ENCODE measurements at places on chromosomes 7 and 10.

DNA sequence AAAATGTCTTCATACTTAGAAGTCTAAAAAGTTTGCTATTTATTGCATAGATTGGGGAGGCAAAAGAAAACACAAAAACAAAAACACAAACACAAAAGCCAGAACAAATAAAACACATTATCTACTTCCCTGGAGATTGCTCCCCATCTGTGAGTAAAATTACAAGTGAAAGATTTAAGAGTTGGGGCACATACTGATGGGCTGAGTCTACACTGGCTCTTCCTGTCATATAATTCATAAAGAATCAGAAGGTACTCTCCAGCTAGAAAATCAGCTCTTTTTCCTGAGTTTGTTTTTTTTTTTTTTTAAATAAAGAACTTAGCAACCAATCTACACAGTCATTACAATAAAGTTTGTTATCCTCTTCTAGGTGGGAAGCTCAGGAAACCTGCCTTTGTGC is 192.4 kb upstream of the LRRN3 start:
- no peak for DNase-seq

DNA sequence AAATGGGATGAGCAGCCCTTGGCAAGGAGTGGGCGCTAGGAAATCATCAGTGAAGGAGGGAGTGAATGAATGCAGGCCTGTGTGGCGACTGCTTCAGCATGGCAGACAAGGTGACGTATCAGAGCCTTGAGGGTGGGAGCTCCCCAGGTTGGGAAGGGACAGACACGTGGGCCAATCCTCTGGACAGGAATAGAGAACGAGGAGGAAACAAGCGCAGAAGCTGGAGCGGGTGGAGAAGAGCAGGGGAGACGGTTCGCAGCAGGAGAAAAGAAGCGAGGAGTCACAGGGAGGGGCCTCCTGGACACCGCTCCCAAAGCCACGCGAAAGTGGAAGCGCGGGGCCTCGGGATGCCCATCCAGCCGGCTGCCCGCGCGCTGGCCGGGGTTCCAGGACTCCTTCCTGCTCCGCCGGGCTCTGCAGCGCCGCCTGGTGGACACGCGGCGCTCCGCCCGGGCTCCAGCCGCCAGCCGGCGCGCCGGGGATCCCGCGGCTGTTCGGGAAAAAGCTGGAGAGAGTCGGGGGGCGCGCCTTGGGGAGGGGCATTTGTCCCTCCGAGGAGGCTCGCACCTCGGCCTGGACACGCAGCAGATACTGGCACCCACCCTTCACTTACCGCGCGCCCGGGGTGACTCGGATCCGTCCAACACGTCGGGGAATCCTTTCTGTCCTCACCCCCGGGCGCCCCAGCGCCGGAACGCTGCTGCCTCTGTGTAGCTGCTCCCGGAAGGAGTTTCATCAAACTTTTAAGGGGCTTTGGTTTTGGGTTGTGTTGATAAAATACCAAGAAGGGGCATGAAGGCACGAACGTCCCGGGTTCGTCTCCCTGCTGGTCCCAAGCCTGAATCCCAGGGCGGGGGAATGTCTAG is 6.3 kb downstream of the ZNF503 start:
- DNase-seq = no peak

GRCh38 chr10:104577861-104578521 is 63.1 kb upstream of the SORCS3 start:
- no peak for DNase-seq

DNA sequence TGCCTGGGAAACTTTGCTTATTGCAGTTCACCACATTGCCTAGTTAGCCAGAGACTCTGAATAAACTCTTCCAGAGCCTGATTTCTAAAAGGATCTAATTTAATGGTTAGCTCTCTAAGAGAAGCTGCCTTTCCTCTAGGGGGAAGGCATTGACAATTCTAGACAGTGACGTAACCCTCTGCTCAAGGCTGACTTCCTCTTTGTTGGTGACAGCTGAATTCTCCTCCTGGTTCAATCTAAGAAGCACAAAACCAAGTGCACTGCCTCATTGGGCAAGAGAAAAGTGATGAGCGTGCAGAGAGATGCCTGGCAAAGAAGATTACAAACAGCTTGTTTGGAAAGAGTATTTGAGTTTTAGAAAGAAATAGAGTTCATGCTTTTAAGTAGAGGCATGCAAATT is 102.7 kb downstream of the MACC1 start:
- no peak for DNase-seq

DNA sequence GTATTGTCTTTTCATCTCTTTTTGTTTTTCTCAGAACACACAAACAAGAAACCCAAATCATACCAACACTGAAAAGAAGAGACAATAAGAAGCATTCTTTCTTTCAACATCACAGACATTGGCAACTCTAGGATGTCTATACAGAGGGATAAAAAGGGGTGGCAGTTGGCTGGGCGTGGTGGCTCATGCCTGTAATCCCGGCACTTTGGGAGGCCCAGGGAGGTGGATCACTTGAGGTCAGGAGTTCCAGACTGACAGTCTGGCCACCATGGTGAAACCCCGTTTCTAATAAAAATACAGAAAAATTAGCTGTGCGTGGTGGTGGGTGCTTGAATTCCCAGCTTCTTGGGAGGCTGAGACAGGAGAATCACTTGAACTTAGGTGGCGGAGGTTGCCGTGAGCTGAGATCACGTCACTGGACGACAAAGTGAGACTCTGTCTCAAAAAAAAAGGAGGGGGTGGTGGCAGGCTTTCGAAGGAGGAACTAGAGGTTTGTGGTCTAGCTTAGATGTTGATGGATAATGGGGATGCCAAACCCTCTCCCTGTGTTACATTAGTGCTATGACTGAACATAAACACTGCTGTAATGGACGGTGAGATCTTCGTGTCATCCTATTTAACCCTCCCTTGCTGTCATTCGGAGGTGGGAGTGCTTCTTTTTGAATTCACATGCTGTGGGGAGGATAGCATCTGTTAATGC is 9.4 kb downstream of the CNNM2 start:
- DNase-seq = no peak

DNA sequence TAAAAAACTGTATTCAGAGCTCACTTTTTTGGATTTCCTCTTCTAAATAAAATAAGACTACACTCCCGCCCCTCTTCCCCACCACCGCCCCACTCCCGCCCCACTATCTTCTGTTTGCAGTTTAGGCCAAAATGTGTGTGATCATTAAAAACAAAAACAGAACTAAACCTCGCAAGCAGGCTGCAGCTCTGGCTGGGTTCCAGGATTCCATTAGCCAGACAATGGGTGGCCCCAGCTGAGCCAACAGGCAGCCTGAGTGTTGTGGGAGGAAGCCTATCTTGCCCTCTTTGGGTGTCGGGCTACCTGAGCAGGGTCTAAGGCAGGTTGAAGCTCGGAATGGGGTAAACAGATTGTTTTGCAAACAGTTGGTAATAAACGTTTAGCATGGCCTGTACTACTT is 41.7 kb downstream of the ARL4A start:
- DNase-seq = no peak

DNA sequence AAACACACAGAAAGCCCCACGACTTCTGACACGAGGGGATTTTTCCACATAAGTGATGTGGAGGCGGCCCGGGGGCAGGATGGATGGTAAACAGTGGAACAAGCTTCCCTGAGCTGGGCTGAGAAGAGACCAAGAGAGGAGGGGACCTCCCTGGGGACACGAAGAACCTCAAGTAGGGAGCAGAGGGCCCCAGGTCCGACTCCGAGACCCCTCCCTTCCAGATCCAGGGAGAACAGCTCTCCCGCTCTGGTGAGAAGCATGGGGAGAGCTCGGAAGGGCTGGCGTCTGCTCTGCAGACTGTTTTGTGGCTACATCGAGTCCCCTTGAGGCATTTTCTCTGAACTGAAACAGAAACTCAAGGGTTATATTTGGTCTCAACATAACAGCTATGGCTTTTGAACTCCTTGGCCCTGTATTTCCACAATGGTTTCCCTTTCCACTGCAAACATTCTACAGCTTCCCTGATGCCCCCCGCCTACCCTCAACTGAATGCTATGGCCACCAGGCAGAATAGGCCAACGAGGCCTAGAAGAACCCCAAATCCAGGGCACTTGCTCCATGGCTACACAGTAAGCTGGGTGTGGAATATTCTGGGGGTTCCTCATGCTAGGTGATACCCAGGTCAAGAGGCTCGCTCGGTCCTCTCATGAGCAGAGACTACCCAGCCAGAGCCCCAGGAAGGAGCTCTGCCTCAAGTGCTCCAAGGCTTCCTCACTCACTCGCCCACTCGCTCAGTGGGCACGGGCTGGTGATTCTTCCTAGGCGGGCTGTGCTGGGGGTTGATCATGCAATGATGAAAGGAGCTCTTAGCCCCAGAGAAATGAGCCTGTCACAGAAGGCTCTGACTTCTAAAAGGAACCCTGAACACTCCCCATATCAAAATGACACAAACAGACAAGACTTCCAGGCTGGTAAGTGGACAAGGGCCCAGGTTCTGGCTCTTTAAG is 47.5 kb downstream of the FAM53B start:
- DNase-seq = no peak

DNA sequence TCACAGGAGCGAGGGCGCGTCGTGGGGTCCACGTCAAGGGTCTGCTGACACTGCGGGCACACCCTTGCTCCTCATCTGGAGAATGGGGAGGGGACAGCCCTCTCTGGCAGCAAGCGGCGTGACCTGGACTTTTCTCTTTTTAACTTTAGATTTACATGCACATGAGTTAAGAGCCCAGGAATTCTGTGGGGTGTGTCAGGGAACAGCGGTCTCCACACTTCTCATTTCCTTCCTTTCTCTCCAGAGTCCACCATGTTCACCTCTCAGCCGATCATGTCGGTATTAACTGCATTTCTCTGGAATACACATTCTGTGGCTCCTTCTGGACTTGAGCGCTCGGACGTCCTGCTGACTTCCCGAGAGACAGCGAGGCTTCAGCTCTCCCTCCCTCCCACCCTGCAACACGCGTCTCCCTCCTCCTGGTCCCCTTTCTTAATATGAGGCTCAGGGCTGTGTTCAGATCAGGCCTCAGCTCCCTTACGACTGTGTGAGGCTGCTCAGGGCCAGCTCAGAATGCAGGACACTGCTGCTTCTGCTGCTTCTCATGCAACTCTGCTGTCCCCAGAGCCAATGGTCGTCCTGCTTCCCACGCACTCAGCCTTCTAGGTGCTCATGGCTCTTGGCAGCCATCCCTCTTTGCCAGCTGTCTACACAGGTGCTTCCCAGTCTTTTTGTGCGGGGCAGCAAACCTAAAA is 261.3 kb downstream of the ELFN1 start:
- no peak for DNase-seq

Measured in stimulated activated CD8-positive, alpha-beta memory T cell treated with anti-CD3 and anti-CD28 coated beads, Interleukin-2, amount 100 ng/mL, for 1 hour (primary cell).